ENCODE measurements at places on chromosomes 4 and X.

- DNase-seq = no peak
These were observed 119.0 kb downstream of the REELD1 start for GRCh38 chr4:146333187-146333894.

DNA sequence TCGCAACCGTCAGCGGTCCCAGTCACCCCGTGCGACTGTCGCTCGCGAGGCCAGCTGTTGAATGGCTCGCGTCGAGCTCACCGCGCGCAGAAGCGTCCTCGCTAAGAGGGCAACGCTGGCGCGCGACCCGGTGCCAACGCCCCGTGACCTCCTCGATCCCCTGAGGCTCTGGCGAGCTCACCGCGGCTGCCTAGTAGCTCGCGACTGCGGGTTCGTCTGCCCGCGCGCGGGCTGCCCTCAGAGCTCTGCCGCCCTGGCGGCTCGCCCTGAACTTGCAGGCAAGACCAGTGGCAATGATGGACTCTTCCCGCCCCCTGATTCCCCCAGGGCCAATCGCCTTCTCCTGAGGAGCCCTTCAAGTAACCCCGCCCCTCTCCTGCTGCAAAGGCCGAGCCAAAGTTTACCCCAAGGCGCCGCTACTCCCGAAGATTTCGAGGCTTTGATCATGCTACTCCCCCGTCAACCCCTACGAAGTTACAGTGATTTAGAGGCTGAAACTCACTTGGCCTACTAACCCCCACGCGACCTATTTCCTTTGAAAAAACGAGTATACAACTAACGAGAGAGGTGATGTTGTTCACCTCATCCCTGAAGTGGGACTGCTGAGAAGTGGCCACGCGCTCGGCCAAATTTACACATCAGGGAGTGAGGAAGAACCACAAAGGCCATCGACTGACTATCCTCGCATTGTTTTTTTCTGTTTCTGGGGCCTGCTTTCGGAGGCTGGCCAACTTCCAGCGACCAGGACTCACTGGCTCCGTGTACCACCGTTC, 37.5 kb downstream of the PGRMC1 start:
- DNase-seq = no peak

- no peak for DNase-seq
These were observed 8.3 kb upstream of the HAND2 start for GRCh38 chr4:173538148-173538908.

DNA sequence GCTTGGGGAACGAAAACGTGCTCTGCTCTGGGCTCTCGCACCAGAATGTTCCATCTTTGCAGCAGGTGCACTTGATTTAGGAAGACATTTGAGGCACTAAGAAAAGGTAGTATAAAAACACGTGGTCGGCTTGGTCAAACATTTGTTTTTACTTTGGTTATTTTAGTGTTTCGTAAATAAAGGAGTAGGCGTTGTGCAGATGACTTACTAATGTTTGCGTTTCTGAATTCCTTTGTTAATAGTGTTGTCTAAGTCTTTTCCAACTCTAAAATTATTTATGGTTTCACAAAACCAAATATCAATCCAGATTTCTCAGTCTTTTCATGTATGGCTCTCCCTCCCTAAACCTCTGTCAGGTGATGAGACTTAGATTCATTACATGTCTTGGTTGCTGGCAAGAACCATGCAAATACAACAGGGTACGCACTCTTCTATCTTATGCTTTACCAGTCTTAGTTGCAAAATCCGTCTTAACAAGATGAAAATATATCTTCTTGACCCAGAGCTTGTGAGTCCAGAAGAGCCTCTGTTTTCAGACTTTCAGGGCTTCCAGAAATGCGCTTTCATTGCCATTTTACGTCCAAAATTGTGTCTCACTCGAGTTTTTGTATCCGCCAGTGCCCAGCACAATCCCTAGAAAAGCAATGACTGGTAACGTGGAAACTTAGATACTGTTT, 686 bp downstream of the MTHFD2L start:
- DNase-seq = no peak

DNA sequence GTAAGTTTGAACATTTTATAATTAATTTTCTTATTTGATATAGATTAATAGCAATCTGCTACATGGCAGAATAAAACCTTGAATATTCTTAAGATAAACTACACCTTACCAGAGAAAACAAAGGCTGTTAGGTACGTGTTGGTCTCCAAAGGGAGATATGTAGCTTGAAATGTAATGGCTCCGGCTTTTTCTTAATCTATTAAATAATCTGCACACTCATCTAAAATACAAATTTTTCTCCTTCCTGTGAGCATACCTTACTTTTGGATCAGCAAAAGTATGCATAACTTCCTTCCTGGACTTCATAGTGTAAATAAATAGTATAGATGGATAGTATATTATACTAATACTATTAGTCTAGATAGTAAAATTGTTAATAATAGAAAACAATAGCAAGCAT, 141.3 kb downstream of the JADE1 start:
- DNase-seq = no peak

- DNase-seq = no peak
These were observed 5.6 kb downstream of the GPR78 start for GRCh38 chr4:8585721-8586212.

DNA sequence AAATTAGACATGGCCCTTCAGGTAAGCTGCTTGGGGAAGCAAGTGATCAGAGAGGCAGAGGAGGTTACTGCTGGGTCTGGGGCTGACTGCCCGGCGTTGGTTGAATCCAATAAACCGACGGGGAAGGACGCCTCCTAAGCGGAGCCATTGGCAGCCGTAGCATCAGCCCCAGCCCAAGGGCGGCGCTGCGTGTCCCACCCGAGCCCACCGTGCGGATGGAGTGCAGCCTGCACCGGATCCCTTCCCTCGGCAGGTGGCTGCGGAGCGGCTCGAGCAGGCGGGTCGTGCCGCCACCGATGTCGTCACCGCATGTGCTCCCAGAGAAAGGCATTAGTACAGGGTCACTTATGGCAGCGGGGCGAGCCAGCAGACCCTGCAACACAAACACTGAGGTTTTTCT, 82.1 kb downstream of the ALPK1 start:
- DNase-seq = no peak

GRCh38 chr4:112933790-112934189, 115.7 kb upstream of the ANK2 start:
- no peak for DNase-seq

DNA sequence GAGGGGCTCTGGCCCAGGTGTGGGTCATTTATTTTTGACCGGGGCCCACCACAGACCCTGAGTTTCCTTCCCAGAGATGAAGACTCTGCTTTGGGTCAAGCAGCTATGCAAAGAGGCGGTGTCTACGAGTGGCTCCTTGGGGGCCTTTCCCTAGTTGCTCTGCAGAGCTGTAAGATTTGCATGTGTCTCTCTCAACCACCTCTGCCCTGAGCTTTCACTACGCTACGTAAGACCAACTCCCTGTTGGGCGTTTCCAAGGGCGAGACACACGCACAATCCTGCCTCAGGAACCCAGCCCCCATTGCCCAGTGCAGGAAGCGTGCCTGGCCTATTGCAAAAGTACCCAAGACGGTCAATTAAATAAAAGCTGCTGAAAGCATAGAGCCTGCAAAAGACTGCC, 10.0 kb upstream of the ANOS1 start:
- DNase-seq = no peak

DNA sequence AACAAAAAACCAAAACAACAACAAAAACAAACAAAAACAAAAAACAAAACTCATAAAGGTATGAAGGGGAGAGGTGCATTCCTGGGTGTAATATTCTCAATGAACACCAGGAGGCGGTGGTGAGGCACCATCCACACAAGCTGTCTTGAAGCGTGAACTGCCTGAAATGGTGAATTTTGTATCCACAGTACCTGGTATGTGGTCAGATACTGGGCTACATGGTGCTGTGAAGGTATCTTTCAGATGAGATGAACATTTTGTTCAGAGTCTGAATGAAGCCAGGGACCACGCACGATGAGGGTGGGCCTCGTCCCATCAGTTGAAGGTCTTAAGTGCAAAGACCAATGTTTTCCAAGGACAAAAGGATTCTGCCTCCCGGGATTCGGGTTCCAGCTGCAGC, 58.5 kb downstream of the ASMT start:
- no peak for DNase-seq

GRCh38 chrX:150258463-150259430, 104.4 kb upstream of the MAMLD1 start:
- DNase-seq = no peak

GRCh38 chrX:17537723-17538243, 162.8 kb downstream of the NHS start:
- no peak for DNase-seq

GRCh38 chrX:150360331-150360730, 2.8 kb upstream of the MAMLD1 start:
- no peak for DNase-seq
